ENCODE measurements at places on chromosomes 16 and 17.

DNA sequence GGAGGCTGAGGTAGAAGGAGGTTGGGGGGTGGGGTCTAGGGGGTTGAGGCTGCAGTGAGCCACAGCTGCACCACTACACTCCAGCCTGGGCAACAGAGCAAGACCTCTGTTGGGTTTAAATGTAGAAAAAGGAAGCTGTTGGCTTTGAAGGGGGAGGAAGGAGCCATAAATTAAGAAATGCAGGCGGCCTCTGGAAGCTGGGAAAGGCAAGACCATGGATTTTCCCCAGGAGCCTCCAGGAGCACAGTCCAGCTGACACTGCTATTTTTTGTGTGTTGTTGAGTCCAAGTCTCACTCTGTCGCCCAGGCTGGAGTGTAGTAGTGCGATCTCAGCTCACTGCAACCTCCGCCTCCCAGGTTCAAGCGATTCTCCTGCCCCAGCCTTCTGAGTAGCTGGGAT, 15.9 kb downstream of the LITAF start:
- DNase-seq, result no peak

GRCh38 chr16:81394416-81394815, 50.2 kb upstream of the CMIP start:
- no peak for DNase-seq

DNA sequence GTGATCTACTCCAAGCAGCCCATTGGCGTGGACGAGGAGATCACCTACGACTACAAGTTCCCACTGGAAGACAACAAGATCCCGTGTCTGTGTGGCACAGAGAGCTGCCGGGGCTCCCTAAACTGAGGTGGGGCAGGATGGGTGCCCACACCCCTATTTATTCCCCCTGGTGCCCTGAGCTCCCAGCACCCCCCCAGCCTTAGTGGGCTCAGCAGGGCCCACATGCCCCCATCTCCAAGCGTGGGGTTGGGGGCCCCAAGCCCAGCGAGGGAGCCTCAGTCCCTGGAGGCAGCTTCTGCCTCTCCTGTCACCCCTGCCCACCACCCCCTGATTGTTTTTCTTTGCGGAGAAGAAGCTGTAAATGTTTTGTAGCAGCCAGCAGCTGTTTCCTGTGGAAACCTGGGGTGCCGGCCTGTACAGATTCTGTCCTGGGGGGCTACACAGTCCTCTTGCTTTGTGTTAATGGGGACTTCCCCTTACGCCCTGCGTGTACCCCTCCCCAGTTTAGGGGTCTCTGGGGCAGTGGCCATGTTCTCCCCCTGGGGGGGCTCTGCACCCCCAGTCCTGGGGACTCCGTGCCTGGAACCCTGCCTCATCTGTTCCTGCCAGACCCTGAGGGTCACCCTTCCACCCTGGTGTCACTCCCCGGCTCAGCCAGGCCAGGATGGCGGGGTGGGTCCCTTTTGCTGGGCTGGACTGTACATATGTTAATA, 953 bp upstream of the HSD3B7 start:
- DNase-seq, result no peak

DNA sequence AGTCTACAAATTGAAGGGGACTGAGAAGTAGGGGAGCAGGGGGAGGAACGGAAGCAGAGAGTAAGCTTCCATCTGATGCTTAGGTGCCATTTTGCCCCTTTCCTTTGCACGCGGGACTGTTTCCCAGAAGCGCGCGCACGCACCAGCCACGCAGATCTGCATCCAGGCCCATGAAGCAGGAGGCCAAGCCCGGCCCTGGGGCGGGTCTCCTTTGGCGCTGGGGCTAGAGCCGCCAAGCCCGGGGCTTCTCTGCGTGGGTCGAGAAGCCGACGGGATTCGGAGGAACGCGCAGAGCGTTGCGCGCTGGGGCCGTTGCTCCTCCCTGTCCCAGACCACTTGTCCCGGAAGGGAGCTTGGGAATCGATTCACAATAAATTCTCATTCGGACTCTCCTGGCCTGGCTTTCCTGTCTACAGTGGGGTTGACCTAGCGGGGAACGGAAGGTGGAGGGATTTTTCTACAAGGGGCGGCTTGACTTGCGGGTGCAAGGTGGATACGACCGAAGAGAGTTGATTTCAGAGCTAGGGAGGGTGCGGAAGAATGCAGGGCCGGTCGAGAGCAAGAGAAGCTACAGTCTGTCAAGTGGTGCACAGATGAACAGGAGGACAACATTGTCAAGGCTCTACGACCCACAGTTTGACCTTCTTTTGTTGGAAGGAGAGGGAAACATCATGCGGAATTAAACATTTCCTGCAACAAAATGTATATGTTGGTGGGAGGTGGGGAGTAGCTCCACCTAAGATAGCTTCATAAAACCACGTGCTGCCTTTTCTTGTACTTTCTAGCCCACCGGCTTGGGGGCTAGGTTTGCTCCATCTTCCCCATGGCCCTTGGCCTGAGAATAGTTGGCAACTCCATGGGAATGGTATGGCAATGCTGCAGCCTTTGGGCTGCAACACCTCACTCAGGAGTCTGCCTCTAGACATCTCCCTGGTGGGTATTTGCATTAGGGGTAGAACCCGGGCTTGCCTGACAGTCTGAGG, 4.5 kb downstream of the HOXB9 start:
- no peak for DNase-seq

DNA sequence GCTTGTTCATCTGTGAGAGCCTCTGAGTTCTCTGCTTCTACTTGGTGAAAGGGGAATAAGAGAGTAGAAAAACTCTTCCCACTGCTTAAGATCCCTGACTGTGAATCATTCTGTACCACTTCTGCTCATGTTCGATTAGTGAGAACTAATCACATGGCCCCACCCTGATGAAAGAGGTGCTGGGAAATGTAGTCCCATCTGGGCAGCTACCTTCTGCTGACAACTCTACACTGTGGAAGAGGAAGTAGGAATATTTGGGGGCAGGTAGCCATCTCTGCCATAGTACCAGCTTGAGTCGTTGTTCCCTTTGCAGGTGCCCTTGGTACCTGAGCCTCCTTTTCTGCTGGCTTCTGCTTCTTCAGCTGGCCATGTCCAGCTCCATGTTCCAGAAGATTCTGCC, 29.9 kb downstream of the NKD1 start:
- no peak for DNase-seq

DNA sequence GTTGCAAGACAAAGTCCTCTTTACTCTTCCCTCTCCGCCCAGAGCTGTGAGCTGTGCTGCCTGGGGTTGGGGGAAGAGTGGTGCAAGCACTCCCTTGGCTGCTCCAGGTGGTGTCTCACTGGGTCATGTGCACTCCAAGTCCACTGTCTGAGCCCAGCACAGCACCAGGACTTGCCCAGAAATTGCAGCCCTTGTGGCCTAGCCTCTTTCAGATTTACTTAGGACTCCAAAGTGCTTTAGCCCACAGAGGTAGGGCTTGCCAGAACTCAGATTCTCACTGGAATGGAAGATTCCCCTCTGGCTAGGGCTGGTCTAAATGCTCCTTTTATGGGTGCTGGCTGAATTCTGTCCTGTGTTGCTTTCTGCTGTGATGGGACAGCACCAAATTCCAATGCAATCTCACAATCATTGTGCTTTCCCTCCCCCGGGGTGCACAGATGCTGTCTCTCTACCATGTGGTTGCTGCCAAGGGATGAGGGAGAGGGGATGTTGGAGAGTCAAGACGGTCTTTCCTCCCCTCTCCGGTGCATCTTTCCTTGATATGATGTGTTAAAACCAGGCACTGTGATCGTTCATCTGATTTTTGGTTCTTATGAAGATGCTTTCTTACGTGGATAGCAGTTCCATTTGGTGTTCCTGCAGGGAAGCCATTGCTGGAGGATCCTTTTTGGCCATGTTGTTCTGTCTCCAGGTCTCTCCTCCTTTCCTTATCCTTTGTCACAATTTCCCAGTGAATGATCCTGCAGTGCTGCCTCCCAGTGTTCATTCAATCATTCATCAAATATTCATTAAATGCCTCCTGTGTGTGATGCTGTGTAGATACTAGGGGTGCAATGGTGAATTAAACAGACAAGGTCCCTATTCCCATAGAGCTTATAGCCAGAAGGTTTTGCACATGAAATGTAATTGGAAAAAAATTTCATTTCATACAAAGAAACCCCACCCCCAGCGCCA, 216.3 kb downstream of the SPECC1 start:
- DNase-seq, result no peak

DNA sequence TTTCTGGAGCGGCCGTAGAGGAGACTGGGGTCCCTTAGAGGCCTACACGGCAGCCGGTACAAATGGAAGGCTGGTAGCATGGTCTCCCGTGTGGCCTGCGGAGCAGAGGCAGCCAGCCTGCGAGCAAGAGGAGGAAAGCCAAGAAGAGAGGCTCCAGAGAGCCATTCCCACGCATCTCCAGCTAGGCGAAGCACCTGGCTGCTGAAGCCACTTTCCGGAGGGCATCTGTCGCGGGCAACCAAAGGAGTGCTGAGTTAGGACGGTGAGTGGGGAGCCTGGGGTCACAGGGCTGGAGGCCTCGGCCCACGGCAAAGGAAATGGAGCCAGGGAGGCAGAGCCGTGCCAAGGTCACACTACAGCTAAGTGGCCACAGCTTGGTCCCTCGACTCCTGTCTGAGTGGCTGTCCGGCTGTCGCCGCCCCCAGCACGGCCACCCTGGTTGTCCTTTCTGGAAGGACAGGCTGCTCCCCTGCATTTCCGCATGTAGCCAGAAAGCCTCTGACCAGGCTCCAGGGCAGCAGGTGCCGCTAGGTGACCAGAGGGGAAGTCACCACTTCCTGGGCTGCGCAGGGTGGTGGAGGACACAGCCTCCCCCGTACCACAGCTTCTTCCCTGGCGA, 33.7 kb downstream of the ENGASE start:
- DNase-seq, result no peak

DNA sequence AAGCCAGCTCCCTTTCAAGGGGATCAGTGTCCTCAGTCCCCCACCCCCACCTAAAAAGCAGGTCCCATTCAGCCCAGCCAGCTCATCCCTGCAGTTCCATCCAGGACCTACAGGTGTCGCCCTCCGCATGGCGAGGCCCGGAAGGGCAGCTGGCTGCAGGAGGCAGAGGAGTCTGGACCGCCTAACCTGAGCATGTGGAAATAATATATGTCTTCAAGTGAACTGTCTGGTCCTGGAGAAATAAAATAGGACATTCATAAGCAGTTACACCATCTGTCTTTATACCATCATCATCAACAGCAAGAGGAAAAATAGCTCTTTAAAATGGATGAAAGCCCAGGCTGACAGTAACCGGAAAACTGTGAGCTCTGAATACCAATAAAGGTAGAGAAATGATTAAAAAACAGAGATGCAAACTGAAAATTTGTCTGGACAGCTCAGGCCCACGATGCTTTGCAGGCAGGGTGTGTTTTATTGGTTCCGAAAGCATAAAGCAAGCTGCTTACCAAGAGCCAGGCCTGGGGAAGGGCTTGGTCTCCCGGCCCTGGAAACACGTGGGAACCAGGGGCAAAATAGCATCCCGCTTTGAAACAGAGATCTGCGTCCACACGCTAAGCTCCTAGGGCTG, 215.2 kb downstream of the ZFHX3 start:
- no peak for DNase-seq

DNA sequence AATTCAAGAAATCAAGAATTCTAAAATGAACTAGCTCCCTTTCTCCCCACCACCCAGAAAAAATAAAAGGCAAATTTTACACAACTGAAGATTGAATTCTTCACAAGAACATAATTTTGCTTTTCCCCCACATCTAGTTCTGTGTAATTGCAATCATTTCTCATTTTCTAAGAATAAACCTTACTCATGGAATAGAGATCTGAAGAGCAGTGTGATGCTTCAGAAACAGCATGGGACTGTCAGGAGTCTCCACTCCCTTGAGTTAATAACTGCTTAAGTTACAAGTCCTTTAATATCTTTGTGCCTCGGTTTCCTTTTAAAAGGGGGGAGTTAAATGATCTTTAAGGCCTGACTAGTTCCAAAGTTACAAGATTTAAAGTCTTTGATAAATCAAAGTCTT, 53.7 kb downstream of the CACNG1 start:
- DNase-seq, result no peak

DNA sequence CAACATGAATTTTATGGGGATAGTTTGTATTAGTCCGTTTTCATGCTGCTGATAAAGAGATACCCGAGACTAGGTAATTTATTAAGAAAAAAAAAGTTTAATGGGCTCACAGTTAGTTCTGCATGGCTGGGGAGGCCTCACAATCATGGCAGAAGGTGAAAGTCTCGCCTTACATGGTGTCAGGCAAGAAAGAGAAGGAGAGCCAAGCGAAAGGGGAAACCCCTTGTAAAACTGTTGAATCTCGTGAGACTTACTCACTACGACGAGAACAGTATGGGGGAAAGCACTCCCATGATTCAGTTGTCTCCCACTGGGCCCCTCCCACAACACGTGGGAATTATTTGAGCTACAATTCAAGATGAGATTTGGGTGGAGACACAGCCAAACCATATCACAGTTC, 181.5 kb downstream of the PRKCA start:
- no peak for DNase-seq

- no peak for DNase-seq
Observed at GRCh38 chr17:32601866-32602265, 115.1 kb downstream of the CDK5R1 start.

GRCh38 chr17:21129023-21129681, 2.4 kb downstream of the DHRS7B start:
- DNase-seq, result peak; percentile 8

GRCh38 chr17:33369149-33369548, 76.1 kb upstream of the ASIC2 start:
- DNase-seq, result no peak

- no peak for DNase-seq
Observed at GRCh38 chr17:17730250-17730935, 49.1 kb downstream of the RAI1 start.

DNA sequence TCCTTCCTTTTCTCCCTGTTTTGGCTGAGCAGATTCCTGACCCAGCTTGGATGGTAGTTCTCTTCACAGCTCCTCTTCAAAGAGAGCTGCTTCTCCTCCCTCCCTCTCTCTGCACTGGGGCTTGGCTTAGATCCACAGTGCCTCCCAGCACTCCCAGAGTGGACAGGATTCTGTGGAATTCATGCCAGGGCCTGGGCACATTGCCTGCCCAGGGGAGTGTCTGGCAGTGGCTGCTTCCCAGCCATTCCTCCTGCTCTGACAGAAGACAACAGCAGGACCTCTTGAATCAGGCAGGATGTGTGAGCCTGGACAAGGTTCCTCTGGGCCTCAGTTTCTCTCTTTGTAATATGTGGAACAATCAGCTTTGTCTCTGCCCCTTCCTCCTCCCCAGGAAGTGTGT, 4.5 kb upstream of the MMP28 start:
- DNase-seq, result no peak

DNA sequence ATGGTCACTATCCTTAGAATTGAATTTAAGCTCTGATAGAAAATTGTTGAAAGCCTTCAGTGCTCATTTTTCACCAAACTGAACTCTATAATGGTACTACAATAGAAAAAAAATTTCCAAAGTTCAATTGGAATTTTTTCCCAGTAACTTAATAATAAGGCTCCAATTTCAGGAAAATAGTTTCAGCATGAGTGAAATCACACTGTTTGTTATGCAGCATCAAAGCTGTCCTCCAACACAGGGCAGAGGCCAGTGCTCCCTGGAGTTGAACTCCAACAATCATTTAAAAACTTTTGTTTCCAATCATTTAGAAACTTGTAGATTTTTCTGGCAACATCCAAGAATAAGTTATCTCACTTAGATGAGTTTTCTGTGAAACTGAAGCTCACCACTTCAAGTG, 103.1 kb upstream of the HSBP1 start:
- DNase-seq, result no peak

- no peak for DNase-seq
Observed at GRCh38 chr17:62882878-62883277, 74.8 kb upstream of the MARCHF10 start.
